ENCODE measurements at places on chromosomes 16 and 17.
A peak's percentile ranks its signal among the peaks of the same experiment; 100 is the strongest.

- DNase-seq = no peak
These were observed 409.6 kb upstream of the CDH11 start for GRCh38 chr16:65531475-65531874.

- DNase-seq = no peak
These were observed 70.2 kb downstream of the SPAG9 start for GRCh38 chr17:51050291-51051033.

GRCh38 chr16:79562166-79562823, 38.2 kb downstream of the MAF start:
- no peak for DNase-seq

DNA sequence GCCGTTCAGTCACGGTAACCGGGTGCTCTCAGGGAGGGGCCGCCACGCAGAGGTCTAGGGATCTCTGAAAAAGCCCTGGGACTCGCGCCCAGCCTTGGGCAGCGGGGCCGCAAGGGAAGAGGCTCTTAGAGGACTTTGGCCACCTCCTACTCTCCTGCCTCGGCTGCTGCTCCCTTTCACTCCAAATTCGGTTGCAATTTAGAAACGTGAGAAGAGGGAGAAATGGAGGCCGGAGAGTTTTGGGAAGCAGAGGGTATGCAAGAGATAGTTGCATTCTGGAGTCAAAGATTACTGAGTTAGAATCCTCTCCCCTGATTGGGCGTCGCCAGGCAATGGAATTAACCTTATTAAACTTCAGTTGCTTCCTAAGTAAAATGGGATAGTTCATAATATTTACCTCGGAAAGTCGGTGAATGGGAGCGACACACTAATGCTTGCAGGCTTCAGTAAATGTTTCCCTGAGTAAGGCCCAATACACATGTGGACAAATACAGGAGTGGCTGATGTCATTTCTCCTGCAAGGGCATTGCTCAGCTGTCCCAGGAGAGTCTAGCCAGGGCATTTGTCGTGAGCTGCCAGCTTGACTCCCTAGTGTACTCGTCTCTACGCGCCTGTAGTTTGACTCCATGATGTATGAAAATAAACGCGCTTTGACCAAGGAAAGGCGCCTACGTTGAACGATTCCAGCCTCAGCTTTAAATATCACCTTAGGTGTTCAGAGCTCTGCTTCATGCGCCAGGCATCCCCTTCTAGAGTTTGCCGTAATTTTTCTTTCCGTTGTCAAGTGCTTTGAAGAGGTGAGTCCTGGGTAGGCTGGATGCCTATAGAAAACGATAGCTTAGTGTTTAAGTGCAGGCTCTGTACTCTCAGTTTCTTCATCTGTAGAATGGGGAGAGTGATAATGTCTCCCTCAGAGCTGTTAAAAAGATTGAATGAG, 667 bp downstream of the OGFOD1 start:
- DNase-seq = no peak

- no peak for DNase-seq
These were observed 52.0 kb upstream of the ZNF629 start for GRCh38 chr16:30838876-30839471.

GRCh38 chr17:62966426-62967204, 580 bp downstream of the TANC2 start:
- peak; percentile 57 for DNase-seq

DNA sequence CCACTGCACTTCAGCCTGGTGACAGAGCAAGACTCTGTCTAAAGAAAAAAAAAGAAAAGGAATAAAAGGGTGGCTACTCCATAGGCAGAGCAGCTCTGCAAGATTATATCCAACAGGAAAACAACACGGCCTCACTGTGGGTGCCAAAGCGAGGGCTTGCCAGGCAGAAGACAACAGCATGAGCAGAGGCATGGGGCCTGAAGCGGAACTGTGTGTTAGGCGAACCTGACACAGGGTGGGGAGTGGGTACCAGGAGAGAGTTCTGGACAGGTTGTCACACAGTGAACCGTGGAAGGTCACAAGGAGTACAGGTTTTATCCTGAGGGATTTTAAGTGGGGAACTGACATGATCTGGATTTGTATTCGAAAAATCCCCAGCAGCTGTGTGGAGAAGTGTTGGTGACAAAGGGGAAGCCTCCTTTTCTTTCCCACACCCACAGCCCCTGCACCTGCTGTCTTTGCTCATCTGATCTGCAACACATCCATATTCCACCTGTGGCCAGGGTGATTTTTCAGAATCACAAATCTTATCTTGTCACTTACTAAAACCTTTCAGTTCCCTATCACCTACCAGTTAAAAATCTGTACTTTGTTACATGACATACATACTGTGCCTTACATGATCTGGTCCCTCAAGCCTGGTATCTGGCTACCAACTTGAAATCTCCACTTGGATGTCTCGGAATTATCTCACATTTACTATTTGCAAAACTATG, 23.2 kb upstream of the ARHGAP17 start:
- DNase-seq = no peak

DNA sequence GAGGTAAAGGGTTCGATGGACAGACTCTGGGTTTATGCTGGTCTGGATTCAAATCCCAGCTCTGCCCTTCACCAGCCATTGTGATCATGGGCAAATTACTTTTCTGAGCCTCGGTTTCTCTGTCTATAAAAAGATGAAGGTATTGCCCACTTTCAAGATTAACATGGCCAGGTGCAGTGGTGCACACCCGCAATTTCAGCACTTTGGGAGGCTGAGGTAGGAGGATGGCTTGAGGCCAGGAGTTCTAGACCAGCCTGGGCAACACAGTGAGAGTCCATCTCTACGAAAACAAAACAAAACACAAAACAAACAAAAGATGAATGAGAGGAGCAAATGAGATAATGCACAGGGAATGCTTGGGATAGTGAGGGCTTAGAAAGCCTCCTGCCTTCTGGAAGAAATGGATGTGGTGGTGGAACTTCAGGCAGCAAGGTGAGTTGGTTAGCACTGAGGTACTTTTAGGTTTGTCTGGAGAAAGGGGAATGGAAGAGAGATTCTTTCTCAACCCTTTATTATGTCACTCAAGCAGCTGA, 8.5 kb downstream of the ADGRG3 start:
- no peak for DNase-seq

GRCh38 chr16:17381784-17382183, 89.0 kb downstream of the XYLT1 start:
- DNase-seq = no peak

DNA sequence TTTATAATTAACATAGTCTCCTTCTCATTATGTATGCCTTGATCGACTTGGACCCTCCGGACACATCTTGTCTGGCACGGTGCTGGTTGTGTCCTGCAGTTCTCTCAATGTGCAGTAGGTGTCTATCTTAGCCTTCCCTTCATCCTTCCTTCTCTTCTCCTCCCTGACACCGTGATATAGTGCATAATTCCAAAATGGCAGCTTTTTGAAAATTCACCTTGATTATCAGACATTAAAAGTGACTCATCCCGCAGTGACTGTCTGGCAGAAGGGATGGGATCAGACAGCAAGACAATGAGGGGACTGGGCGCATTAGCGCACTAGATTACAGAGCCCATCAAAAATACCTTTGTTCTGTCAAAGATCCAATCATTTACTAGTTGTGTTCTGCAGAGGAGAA, 70.0 kb upstream of the PMFBP1 start:
- no peak for DNase-seq

DNA sequence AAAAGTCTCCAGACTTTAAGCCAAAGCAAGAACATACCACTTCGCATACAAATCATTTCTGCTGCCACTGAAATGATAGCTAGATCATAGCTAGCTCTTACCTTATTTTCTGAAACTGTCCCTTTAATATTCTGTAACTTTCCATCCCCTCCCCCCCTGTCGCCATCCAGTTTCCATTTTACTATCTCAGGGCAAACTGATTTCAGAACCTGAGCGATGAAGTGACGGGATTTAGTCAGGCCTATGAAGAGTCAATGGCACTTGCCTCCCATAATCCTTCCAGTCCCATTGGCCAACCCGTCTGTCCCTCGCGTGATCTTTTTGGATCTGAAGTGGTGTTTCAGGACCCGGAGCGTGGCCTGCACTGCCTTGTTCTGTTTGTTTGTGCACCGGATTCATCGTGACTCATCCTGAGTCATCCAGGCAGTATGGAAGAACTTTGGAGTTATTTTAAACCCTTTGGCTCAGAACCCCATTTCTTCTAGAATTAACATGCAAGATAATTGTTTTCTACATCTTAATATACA, 199.8 kb upstream of the CHMP6 start:
- DNase-seq = no peak

- DNase-seq = no peak
These were observed 8.1 kb downstream of the METTL16 start for GRCh38 chr17:2503627-2504026.

DNA sequence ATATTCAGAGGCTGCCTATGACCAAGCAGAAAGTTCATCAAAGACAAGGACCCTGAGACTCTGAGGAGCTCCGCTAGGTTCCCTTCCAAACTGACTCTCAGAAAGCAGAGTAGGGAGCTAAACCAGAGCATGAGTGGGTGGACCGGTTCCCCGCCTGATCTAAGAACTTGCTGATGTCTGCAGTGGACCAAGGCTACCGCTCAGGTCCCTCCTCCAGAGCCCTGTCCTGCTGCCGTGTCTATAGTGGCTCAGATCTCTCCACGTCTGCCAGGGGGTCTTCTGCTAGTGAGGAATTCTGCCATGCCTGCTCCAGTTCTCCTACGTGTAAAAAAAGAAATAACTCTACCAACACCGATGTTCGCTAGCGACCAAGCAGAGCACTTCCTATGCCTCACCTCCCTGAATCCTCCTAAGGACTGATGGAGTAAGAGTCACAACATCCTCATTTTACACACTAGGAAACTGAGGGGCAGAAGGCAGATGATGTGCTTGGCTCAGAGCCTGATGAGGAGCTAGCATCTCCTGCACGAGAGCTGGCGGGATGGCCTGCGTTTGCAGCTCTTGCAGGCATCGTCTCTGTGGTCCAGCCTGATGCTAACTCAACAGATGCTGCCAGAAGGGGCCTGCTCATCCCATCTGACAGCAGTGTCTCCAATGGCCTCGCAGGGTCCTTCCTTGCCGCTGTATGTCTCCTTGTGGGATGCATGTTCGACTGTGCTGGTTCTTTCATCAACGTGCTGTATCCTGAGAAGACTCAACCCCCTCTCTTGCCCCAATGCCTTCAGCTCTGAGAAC, 265.5 kb downstream of the C16orf95 start:
- DNase-seq = no peak

GRCh38 chr16:18809165-18809564, 7.8 kb upstream of the ARL6IP1 start:
- DNase-seq = no peak

DNA sequence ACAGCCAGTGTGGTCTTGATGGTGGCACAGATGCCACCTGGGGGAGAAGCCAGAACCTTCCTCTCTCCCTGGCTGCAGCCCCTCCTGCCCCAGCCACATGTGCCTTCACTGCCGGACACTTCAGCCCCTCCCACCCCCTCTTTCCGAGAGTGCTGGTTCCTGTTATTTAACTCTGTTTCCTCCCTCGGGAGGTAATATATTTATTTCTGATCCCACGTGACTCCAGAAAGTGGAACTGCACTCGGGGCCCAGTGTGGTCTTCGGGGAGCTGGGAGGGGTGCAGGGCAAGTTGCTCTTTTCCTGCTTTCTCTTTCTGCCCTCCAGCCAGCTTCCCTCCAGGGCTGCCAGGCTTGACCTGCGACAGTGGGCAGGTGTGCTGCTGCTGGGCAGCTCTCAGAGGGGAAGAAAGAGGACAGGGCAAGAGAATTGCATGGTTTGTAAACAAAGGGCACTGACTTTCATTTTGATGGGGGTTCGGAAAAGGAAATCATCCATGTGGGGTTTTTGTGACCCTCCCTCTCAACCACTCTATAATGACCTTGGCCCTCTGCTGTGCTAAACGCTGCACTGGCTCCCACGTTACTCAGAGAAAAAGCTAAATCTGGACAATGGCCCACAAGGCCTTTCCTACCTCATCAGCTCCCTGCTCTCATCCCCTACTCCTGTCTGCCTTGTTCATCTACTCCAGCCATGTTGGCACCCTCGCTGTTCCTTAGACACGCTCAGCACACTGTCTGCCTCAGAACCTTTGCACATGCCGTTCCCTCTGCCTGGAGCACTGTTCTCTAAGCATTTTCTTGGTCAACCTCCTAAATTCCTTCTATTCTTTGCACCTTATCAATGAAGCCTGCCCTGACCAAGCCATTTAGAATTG, 8.2 kb upstream of the CIITA start:
- no peak for DNase-seq

DNA sequence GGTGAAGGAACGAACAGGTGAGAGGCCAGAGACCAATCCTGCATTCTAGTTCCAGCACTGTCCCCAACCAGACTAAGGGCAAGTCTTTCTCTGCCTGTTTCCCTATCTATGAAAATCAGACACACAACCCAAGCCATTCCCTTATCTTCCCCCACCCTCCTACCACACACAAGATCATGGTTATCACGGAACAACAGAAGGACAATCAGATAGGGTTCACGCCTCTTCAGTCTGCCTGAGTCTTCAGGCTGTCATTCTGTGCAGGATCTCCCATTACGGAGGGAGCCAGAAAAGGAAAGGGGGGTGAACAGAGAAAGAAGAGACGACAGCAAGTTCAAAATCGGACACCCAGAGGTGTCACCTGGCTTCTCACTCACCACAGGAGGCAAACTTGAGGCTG, 11.1 kb downstream of the TLE7 start:
- DNase-seq = no peak

DNA sequence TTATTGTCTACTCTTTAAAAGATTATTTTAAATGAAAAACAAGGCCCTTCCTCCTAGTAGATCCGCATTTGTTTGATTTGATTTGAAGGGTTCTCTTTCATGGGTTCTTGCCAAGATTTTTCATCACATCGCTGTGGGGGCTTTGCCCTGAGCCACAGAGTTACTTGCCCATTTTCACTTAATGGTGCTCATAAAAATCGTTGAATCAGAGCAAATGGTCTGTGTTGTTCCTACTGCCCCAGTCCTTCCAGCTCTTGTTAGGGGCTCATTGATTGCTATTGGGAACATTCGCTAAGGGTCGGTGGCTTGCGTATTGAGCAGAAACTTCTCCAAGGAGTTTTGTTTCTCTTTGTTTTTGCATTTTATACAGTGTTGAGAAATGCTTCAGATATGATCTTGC, 1023.4 kb upstream of the CDH8 start:
- DNase-seq = no peak

- no peak for DNase-seq
These were observed 33.8 kb downstream of the GTF3C1 start for GRCh38 chr16:27515874-27516353.

Measured in stimulated activated CD4-positive, alpha-beta T cell treated with anti-CD3 and anti-CD28 coated beads, TNF-alpha, amount 100 ng/mL, for 4 hours (primary cell).